ENCODE measurements at places on chromosomes 5 and 9.
A peak's percentile ranks its signal among the peaks of the same experiment; 100 is the strongest.

DNA sequence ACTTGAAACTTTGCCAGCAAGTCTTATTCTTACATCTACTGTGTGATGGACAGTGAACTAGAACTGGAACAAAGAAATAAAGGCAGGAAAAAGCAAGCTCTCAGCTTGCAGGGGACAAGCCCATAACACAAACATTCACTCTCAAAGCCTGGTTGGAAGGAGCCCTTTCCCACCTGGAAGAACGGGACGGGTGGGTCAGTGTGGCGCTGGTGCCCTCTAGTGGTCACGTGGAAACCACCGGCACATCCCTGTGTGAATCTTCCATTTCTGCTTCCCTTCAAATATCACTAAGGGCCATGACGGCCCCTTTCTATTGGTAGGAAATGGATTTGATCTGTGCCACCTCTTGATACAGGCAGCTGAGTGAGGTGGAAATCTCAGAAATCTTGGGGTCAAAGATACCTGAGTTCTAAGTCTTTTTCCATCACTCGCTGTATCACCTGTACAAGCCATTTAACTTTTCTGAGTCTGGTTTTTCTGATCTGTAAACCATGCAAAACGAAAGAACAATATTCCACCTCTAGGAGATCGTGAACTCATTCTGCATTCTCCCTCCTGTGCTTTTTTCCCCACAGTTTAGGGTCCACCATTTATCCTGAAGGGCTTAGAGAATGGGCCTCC is 211.6 kb downstream of the MSX2 start:
- peak; percentile 81 for DNase-seq

DNA sequence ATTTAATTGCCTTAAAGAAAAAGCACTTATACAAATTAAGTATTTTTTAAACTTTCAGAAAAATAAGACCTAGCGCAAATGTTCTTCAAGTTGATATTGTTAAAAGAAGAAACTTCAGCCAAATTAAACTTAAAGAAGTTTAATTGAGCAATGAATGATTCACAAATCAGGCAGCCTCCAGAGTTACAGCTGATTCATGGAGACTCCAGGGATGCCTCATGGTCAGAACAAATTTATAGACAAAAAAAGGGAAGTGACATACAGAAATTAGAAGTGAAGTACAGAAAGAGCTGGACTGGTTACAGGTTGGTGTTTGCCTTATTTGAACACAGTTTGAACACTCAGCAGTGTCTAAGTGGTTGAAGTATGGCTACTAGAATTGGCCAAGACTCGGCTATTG is 60.3 kb downstream of the CDKN2A start:
- no peak for DNase-seq

DNA sequence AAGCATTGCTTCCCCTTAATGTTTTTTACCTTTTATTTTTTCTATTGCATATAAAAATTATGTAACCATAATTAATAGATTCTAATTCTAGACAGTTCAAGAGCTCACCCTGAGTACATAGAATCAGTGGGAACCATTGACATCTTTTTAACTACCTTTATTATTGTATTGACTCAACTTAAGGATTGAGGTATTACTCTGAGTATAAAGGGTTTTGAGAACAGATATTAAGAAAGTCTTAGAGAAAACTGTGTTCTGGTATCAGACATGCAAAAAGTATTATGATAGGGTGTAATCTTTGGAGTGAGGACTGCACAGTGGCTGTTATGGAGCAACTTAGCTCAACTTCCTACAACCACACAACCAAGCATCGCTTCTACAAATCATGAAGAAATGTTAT is 8.9 kb downstream of the SPEF2 start:
- no peak for DNase-seq

- no peak for DNase-seq
Measured at GRCh38 chr5:124395926-124396325, 350.5 kb downstream of the ZNF608 start.

- no peak for DNase-seq
Measured at GRCh38 chr5:151820903-151821302, 49.1 kb downstream of the G3BP1 start.

DNA sequence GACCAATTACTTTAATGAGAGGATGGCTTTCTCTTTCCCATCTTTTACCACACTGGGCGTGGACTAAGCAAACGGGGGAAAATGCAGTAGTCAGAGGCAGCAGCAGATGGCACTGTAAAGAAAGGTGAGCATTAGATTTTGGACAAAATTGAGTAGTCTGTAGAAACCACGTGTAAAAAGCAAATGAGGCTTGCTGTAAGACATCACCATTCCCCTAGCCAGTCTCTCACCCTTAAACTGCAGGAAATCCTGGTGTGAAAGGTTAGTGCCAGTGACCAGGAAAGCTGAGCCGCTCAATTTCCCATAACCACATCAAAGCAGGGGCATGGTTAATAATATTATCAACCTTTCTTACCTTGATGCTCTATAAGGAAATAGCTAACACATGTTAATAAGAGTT is 31.8 kb downstream of the SPATA31C2 start:
- no peak for DNase-seq

GRCh38 chr9:92938025-92938424 is 9.3 kb upstream of the FGD3 start:
- no peak for DNase-seq

DNA sequence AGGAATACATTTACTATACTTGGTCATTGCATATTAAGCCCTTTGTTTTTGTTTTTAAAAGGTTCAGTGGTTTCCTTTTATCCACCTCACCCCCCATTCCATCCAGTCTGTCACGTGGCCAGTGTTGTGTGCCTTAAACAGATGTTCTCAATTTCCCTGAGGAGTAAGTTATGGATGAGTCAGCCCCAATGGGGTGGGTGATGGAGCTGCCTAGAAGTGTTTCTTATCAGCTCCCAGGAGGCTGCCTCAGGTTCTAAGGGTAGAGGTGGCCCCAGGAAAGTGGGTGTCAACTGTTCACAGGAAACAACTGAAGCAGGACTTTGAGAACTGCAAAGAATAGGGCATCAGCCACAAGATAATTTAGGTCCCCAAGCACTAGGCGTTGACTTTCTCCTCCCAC is 41.1 kb downstream of the ACTBL2 start:
- no peak for DNase-seq

GRCh38 chr9:27157736-27158135 is 48.7 kb downstream of the TEK start:
- peak; percentile 22 for DNase-seq

GRCh38 chr5:137498301-137498735 is 808 bp downstream of the SPOCK1 start:
- DNase-seq: peak; percentile 83

DNA sequence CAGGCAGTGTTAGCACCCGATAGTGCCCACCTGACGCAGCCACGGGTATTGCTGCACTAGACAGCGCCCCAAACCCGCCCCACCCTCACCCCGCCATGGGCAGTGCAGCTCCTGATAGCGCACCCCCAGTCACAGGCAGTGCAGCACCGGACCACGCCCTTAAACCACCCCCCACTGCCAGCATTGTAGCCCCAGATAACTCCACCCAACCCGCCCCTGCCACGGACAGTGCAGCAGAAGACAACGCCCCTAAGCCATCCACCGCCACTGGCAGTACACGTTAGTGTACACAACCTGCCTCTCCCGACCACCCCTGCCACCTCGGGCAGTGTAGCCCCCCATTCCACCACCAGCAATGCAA is 825 bp upstream of the PCAT7 start:
- DNase-seq: peak; percentile 38

GRCh38 chr5:166117072-166118066 is 2174.1 kb upstream of the WWC1 start:
- no peak for DNase-seq

DNA sequence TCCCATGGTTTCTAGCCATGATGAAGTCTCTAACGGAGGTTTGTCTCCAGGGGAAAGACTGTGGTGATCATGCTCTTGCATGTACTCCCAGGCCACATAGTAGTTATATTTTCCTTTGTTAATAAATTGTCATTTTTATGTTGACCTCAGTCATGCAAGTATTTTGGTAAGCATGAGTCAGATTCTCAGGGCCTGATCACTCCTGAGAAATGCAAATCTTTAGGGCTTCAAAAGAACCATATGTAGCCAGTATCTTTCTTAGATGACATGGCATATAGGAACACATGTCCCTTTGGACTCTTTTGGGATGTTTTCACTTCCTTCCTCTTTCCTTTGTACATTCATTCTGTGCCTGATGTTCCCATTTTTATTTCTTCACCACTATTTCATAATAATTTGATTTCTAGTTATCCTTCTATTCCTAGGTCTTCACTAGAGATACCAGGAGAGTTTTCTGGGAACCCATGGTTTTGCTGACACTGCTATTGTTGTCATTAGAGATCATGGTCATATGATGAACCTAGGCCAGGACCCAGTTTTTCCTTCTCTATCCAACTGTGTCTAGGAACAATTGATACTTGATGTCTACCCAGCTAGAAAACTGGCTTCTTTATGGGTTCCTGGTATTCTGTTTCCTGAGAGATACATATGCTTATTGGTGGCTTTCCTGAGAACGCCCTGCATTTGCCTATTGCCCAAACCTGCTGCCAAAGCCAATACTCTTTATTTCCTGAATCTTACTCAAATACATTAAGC is 248.1 kb upstream of the NREP start:
- no peak for DNase-seq

GRCh38 chr5:31096238-31096865 is 97.1 kb upstream of the CDH6 start:
- DNase-seq: no peak

DNA sequence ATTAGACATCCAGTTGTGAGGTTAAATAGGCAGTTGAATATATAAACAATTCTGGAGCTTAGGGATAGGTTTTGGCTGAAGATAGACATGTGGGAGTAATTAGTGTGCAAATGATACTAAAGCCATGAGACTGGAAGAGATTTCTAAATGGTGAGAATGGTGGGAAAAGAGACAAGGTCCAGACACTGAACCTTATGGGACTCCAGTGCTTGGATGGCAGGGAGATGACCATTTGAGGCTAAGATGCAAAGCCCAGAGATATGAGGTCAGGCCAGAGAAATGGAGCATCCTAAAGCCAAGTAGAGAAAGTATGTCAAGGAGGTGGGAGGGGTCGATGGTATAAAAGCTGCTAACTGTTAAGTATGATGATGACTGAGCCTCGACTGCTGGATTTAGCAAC is 115.6 kb downstream of the SEMA5A start:
- DNase-seq: no peak

DNA sequence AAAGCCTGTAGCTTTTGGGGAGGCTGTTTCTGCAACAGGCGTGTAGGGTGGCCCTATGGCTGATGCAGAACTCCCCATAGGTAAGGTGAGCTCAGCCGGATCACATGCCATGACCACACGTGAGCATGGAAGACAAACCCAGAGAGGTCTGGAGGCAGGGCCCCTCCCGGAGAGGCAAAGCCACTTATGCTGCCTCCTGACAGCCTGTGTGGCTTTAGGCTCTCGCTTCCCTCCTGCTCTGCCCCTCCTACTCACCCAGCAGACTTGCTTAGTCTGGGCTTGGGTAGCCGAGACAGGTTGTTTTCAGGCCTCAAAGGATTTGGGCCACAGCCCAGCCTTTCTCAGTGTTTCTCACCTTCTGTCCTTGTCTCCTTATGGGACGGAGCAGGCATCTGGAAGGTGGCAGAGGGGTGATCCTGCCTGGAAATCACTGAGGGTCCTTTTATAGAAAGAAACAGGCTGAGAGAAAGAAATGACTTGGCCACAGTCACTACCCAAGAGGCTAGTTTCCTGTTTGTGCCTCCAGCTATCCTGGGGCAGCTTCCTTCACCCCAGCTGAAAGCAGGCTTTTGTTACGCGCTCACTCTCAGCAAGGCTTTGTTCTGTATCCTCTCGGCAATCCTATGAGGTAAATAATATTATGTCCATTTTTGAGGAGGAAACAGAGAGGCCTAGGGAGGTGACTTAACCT is 89.9 kb downstream of the DAB2IP start:
- DNase-seq: no peak

- peak; percentile 84 for DNase-seq
Measured at GRCh38 chr9:89605465-89606048, 745 bp downstream of the GADD45G start.

DNA sequence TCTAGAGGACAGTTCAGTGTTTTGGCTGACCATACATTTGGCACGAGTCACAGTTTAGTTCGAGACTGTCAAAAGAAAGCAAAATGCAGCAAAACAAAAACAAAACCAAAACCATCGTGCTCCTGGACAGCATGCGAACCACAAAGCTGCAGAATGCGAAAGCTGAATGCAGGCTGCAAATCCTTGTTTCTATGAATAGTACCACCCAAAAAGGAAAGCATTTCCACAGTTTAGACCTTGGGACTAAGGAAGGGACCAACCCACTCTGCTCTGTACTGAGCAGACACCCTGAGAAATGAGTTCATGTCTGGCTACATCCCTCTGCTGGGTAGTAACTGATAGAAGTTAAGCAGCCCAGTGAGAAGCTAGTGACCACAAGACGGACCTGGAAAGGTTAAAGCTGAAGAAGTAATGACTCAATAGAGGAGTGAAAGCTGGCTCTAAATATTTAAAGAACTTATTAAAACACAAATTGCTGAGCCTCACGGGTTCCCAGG is 3.9 kb downstream of the GCNT4 start:
- DNase-seq: no peak
